ENCODE measurements at places on chromosomes 2 and 18. TPM values are rescaled to one million over a fixed set of nuclear protein-coding genes. Genes with fewer than 3 reads are reported as not detected.
A peak's percentile ranks its signal among the peaks of the same experiment; 100 is the strongest.

DNA sequence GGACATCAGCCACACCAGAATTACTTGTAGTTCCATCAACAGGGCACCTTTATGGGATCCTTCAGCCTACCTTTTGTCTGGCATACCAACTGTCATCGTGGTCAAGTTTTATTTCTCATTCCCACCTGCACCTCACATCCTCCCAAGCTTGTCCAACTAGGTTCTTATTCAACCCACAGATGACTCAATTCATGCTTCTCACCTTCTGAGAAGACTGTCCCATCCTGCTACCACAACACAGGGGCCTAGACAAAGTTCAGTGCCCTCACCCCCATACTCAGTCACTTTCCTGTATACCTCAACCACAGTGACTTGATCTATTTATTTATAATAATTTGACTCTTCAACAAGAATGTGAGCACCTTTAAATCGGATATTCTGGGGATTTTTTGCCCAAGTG lies 114.4 kb upstream of the ACVR1C start:
- no peak overlapping the region for H3K27ac ChIP-seq
- peaks cover 4% of the 10 kb centered on the region for H3K36me3 ChIP-seq
- peaks cover 7% of the 10 kb centered on the region for H3K4me1 ChIP-seq
- no peaks in the 10 kb centered on the region for H3K27me3 ChIP-seq
- no peak for DNase-seq

Gene GKN2
- total RNA-seq = not detected

DNA sequence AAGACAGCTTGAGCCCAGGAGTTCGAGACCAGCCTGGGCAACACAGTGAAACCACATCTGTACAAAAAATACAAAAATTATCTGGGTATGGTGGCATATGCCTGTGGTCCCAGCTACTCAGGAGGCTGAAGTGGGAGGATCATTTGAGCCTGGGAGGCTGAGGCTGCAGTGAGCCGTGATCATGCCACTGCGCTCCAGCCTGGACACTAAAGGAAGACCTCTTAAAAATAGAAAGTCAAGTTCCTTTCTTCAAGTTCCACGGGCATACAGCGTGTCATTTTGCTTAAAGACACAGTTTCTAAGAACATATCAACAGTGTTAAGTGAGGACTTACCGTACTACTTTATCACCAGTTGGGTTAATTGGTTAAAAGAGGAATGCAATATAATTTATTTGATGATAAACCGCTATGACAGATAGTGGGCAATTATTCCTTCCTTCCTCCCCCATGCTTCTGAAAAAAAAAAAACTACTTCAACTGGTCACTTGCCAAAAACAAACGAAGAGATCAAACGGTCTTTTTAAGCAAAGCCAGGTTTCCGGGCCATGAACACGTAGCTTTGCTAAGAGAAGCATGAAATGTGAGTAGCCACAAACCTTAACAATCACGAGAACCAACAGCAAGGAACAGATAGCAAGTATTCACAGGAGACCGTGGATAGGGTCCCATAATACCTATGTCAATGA lies 21.4 kb downstream of the AP1S3 start:
- H3K36me3 ChIP-seq = no peaks in the 10 kb centered on the region
- no peak overlapping the region for H3K4me3 ChIP-seq
- no peaks in the 10 kb centered on the region for H3K4me1 ChIP-seq
- H3K27me3 ChIP-seq = no peaks in the 10 kb centered on the region
- no peak overlapping the region for H3K27ac ChIP-seq

Gene AQP12B
- not detected for total RNA-seq

DNA sequence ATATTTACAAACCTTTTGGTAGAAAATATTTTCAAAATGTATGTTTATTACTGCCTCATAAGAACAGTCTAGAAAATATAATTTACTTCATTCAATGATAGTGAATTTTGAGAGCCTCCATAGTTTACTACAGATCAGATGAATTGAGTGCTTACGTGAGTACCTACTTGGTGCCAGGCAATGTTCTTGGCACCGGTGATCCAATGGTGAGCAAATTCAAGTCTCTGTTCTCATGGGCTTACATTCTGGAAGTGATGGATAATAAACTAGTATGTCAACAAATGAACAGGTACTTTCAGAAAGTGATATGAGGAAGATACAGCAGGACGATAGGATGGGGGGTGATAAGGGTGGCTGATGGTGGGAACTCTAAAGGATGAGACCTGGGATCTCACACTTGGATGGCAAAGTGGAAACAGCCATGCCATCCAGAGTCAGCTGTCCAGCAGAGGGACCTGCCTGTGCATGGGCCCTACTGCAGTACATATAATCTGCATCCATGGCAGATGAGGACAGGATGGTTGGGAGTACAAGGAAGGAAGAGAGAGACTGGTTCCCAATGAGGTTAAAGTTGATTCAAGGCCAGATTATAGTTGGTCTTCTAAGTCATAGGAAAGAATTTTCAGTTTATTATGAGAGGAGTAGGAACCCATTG lies 277.0 kb downstream of the NEDD4L start:
- H3K36me3 ChIP-seq = no peaks in the 10 kb centered on the region
- H3K27me3 ChIP-seq = no peaks in the 10 kb centered on the region
- no peak for DNase-seq

Gene RAMP1
- 239 TPM for total RNA-seq

DNA sequence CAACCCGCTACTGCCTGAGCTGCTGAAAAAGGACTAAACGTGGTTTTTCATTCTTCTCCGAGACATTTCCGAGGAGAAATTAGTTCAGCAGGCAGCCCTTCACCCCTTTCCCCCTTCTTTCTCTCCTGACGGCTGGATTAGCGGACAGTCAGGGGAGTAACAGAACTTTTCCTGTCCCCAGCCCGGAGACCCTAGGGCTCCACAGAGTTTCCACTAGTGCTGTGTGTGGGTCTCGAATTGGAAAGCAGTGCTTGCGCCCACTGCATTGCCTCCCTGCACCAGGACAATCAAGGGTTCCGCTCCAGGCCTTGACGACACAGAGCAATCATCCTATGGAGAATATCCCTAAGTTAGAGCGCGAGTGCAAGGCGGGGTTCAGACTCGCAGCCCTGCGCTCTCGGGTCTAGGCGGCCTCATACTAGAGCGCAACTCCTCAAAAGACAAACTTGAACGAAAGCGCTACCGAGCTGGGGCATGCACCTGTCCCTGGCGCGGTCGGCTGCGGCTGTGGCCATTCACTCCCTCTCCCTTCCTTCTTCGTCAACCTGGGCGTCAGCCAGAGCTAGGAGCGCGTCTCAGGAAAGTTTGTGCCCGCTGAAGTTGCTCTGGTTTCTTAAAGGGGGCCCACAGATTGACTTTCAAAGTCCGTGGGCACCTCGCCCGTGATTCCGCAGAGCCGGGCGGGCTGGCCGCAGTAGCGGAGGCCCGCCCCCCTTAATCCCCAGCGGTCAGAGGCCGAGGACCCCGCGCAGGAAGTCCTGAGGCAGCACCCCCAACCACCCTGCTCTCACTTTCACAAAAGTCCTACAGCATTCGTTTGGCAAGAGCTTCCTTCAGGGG lies 801 bp downstream of the OSR1 start:
- H3K4me1 ChIP-seq = no peaks in the 10 kb centered on the region
- DNase-seq = peak; percentile 58
- H3K4me3 ChIP-seq = peak overlapping the region; percentile 79
- H3K27me3 ChIP-seq = no peaks in the 10 kb centered on the region
- peaks cover 8% of the 10 kb centered on the region for H3K36me3 ChIP-seq

Gene REG1B
- total RNA-seq = not detected

- no peak overlapping the region for H3K4me3 ChIP-seq
- H3K27me3 ChIP-seq = no peaks in the 10 kb centered on the region
- DNase-seq = no peak
- H3K36me3 ChIP-seq = no peaks in the 10 kb centered on the region
- no peak overlapping the region for H3K27ac ChIP-seq
These were observed 1711.4 kb upstream of the PIK3C3 start for GRCh38 chr18:40243607-40244006.

DNA sequence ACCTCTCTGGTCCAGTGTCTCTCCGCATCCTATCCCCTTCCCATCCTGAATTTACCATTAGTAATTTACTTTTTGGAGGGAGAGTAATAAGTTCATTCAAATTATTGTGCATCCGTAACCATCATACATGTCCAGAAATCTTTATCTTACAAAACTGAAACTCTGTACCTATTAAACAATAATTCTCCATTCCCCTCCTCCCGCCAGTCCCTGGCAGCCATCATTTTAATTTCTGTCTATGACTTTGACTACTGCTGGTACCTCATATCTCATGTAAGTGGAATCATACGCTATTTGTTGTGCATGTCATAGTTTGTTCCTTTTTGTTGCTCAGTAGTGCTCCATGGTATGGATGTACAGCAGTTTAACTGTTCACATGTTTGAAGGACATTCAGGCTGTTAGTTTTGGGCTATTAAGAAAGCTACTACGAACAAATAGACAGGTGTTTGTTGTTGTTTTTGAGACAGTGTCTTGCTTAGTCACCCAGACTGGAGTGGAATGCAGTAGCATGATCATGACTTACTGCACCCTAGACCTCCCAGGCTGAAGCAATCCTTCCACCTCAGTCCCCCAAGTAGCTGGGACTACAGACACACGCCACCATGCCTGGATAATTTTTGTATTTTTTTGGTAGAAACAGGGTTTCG lies 2.0 kb downstream of the LIMS1 start:
- H3K27me3 ChIP-seq = no peaks in the 10 kb centered on the region
- no peak for DNase-seq
- H3K4me3 ChIP-seq = no peak overlapping the region
- no peak overlapping the region for H3K27ac ChIP-seq
- H3K36me3 ChIP-seq = no peaks in the 10 kb centered on the region

- no peaks in the 10 kb centered on the region for H3K36me3 ChIP-seq
- DNase-seq = no peak
- H3K27ac ChIP-seq = no peak overlapping the region
- H3K4me3 ChIP-seq = no peak overlapping the region
- no peaks in the 10 kb centered on the region for H3K4me1 ChIP-seq
These were observed 78.1 kb downstream of the SPHKAP start for GRCh38 chr2:228103379-228103778.

DNA sequence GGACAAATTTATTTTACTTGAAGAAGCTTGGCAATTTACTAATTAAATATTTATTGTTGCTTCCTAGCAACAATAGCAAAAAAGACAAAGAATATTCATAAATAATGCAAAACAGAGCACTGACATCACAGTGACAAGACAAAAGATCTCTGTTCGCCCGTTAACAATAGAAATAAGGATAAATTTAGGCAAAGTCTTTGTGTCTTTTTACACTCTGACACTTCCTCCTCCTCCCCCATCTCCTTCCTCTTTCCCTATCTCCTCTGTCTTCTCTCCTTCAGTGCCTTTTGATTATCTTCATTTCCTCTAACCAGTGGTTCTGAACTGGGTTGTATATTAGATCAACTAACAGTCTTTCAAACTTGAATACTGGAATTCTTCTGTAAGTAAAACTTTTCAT lies 808.4 kb downstream of the ERBB4 start:
- H3K4me3 ChIP-seq = no peak overlapping the region
- no peak for DNase-seq
- H3K27ac ChIP-seq = no peak overlapping the region
- no peaks in the 10 kb centered on the region for H3K4me1 ChIP-seq
- H3K27me3 ChIP-seq = no peaks in the 10 kb centered on the region

GRCh38 chr2:127411653-127412369 lies 6.4 kb upstream of the PROC start:
- H3K27me3 ChIP-seq = no peaks in the 10 kb centered on the region
- peak; percentile 72 for DNase-seq
- H3K4me3 ChIP-seq = no peak overlapping the region
- no peaks in the 10 kb centered on the region for H3K36me3 ChIP-seq
- H3K4me1 ChIP-seq = peaks cover 47% of the 10 kb centered on the region

Gene ELAC1
- total RNA-seq = 2.9 TPM

GRCh38 chr2:223865124-223865523 lies 27.7 kb upstream of the AP1S3 start:
- no peaks in the 10 kb centered on the region for H3K36me3 ChIP-seq
- DNase-seq = no peak
- H3K4me3 ChIP-seq = no peak overlapping the region
- no peaks in the 10 kb centered on the region for H3K4me1 ChIP-seq
- H3K27me3 ChIP-seq = no peaks in the 10 kb centered on the region

- H3K4me3 ChIP-seq = no peak overlapping the region
- no peaks in the 10 kb centered on the region for H3K36me3 ChIP-seq
- H3K27ac ChIP-seq = no peak overlapping the region
- H3K27me3 ChIP-seq = no peaks in the 10 kb centered on the region
These were observed 233.9 kb downstream of the VAPA start for GRCh38 chr18:10147752-10148151.

DNA sequence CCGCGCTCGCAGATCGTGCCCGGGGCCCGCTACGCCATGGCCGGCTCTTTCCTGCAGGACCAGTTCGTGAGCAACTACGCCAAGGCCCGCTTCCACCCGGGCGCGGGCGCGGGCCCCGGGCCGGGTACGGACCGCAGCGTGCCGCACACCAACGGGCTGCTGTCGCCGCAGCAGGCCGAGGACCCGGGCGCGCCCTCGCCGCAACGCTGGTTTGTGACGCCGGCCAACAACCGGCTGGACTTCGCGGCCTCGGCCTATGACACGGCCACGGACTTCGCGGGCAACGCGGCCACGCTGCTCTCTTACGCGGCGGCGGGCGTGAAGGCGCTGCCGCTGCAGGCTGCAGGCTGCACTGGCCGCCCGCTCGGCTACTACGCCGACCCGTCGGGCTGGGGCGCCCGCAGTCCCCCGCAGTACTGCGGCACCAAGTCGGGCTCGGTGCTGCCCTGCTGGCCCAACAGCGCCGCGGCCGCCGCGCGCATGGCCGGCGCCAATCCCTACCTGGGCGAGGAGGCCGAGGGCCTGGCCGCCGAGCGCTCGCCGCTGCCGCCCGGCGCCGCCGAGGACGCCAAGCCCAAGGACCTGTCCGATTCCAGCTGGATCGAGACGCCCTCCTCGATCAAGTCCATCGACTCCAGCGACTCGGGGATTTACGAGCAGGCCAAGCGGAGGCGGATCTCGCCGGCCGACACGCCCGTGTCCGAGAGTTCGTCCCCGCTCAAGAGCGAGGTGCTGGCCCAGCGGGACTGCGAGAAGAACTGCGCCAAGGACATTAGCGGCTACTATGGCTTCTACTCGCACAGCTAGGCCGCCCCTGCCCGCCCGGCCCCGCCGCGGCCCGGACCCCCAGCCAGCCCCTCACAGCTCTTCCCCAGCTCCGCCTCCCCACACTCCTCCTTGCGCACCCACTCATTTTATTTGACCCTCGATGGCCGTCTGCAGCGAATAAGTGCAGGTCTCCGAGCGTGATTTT lies 7.6 kb downstream of the TBR1 start:
- DNase-seq = no peak
- H3K4me3 ChIP-seq = peak overlapping the region; percentile 31
- no peaks in the 10 kb centered on the region for H3K36me3 ChIP-seq
- peaks cover 78% of the 10 kb centered on the region for H3K27me3 ChIP-seq

Gene CYP1B1
- total RNA-seq = 25.1 TPM

Gene STRN
- total RNA-seq = 34.5 TPM

All from right atrium auricular region (tissue), 2 donors.